ENCODE measurements at places on chromosomes 11 and 22.
A peak's percentile ranks its signal among the peaks of the same experiment; 100 is the strongest.

- no peak for DNase-seq
These were observed 49.8 kb upstream of the PLET1 start for GRCh38 chr11:112310419-112310818.

- no peak for DNase-seq
These were observed 28.1 kb downstream of the ME3 start for GRCh38 chr11:86644291-86644690.

- no peak for DNase-seq
These were observed 87.2 kb downstream of the PHF21A start for GRCh38 chr11:46034041-46034440.

- DNase-seq, result no peak
These were observed 678 bp upstream of the RANGAP1 start for GRCh38 chr22:41286639-41287091.

- DNase-seq, result no peak
These were observed 14.6 kb downstream of the MRGPRD start for GRCh38 chr11:68965901-68966853.

DNA sequence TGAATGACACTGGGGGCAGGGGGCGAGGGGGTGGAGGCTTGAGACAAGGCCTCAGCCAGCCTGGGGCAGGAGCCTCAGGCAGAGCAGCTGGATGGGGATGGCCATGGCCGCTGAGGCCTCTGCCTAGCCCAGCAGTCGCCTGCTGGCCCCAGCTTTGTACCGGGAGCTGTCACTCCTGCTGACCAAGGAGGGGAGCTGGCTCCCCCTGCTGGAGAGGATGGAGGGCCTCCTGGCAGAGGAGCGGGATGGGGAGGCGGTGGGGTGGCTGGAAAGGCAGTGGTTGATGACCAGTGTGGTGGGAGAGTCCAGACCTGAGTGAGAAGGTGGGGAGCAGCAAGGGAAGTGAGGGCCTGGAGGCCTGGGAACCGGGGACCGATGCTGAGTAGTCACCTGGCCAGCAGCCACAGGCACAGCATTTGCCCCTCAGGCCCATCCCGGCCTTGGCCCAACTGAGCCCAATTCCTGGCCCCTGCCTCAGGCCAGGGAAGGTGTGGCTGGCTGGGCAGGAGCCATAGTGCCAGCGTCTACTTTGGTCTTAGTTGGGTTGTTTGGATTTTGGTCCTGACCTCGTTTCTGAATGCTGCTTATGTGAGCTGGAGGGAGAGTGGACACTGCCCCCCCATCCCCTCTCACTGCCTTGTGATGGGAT is 6.0 kb upstream of the SUSD2 start:
- DNase-seq, result peak; percentile 43

DNA sequence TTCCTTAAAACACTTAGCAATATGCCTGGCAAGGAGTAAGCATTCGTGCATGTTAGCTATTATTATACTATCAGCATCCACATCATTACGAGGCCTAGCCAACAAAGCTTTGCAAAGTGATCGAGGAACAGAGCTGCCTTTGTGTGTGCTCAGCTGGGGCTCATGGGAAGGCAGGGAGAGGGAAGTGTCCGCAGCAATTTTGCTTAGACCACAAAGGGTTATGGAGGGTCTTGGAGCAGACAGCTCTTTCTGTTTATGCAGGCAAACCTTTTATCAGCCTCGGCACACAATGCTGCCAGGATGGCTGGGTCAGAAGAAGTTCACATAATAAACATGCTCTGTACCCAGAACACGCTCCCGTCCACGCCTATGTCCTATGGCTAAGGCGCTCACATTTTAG is 10.9 kb upstream of the DKK3 start:
- no peak for DNase-seq

DNA sequence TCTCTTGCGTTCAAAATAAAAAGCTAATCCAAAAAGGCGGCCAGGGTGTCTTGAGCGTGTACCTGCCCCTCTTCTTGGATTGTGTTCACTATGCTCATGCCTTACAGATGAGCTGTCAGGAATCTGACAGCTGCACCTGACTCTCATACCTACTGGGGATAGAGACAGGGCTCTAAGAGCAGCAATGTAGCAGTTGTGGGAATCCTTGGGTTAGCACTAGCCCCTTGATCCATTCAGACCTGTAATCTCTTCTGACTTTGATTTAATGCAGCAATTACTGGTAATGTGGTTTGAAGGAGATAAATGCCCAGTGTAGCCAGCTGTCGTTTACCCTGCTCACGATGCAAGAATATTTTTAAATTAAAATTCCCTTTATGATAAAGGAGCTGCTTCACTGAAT is 145.8 kb downstream of the APOL5 start:
- no peak for DNase-seq

GRCh38 chr11:12799334-12799835 is 125.2 kb downstream of the TEAD1 start:
- DNase-seq, result no peak

- no peak for DNase-seq
These were observed 1.4 kb downstream of the FAM111A start for GRCh38 chr11:59144096-59144495.

DNA sequence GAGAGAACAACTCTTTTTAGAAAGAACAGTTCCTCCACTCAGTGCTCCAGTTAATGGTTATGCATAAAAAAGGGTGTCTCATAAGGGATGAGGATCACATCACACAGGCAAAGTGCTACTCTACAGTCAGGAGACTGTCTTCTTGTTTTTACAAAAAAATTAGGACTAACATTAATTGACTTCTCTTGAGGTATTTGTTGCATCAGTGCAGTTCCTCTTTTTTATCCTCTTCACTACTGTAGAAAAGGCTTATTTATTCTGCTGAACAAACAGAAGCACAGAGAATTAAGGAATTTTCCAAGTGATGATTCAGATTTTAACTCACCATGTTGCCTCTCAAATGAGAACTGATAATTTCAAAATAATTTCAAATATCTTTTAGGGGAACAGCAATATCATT is 1.9 kb downstream of the MMP8 start:
- no peak for DNase-seq

DNA sequence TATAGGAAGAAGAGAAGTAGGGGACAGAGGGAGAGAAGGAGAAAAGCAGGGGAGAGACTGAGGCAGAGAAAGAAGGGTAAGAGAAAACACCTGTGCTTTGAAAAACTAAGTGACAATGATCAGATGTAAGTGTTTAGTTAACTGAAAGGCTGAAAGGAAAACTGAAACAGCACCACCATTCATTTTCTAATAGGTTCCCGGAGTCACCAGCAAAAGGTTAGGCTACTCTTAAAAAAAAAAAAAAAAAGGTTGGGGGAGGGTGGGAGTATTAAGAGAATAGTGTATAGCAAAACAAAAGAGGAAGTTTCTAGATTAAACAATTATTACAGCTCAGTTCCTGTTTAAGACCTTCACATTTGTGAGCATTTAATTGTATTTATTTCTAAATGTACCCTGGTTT is 113.8 kb downstream of the CADM1 start:
- no peak for DNase-seq

GRCh38 chr11:111694851-111695250 is 71.3 kb downstream of the PPP2R1B start:
- no peak for DNase-seq

- no peak for DNase-seq
These were observed 25.5 kb upstream of the RFPL3 start for GRCh38 chr22:32331918-32332725.

DNA sequence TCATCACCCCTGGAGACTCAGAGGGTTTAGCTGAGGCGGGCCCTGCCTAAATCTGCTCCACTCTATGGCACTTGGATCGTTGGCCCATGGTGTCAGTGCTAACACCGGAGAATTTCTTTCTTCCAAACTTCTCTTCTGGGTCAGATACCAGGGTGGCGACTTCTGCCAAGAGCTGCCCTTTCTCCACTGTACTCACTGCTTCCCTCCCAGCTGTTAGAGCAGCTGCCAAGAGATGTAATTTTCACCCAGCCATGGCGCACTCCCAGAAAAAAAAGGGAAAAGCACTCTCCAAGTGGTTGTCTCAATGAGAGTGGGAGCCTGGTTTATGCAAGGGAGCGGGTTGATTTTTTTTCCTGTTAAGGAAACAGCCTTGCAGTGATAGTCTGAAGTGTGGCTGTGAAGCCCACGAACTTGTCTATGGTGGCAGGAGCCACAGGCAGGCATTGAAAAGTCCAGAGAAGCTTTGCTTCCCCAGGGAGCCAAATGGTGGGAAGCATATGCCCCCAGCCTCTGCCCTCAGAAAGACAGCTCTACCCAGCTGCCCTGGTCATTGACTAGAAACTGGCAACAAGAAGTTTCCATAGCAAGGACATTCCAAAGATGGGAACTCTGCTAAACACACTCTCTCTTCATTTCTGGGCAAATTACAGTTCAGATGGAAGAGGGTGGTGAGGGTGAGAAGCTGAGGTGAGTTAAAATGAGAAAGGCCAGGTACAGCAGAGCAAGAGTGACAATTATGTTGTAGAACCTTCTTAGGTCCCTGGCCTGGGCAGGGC is 10.7 kb downstream of the PCSK7 start:
- DNase-seq, result no peak

DNA sequence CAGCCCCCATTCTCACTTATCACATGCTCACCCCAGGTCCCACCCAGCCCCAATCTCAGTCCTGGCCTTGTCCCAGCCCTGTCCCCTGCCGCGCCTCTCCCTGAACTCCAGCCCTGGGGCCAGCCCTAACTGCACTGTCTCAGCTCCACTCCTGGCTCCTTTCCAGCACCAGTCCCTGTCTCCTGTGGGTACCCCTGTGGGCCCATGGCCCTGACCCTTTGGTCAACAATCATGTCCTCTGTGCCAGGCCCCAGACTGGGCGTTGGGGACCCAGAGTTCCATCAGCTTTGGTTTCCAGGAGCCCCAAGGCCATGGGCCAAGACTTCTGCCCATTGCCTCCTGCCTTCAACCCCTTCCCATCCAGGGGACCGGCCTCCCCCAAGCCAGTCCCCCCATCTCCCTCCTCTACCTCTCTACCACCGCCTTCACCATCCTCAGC is 757 bp downstream of the SPI1 start:
- no peak for DNase-seq

GRCh38 chr22:48666620-48667019 is 1161.1 kb downstream of the BRD1 start:
- DNase-seq, result no peak

DNA sequence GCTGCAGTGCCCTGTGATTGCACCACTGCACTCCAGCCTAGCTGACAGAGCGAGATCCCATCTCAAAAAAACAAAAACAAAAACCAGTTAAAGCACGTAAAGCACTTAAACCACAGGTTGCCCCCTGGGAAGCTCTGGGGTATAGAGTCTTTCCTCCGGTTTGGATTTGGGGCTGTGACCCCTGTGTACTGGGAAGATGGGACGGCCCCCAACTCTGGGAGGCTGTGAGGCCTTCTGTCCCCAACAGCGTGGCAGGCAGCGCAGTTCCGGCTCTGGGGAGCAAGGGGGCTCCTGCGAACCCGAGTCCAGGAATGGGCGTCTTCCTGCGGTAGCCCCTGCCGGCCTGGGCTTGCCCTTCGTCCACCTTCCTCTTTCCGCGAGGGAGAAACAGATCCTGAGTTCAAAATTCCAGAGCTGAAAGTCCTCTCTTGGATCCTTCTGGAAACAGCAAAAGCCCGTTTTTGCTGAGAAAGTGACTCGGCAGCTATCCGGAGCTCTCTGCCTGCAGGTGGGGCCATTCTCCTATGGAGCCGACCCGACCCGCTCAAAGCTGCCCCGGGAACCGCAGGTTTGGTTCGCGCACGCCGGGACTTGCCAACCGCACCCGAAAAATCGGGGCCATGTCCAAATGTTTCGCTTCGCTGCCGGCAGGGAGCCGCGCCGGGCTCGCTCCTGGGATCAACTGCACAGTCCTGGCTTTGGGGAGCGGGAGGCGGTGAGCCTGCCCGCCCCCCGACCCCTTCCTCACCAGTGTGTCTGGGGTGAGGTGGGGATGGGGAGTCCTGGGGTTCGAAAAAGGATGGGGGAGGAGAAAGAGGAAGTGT is 36.3 kb upstream of the POLA2 start:
- peak; percentile 48 for DNase-seq

GRCh38 chr11:3860375-3860774 is 4.9 kb downstream of the STIM1 start:
- peak; percentile 62 for DNase-seq

- DNase-seq, result no peak
These were observed 10.1 kb downstream of the MMP12 start for GRCh38 chr11:102864724-102865123.

DNA sequence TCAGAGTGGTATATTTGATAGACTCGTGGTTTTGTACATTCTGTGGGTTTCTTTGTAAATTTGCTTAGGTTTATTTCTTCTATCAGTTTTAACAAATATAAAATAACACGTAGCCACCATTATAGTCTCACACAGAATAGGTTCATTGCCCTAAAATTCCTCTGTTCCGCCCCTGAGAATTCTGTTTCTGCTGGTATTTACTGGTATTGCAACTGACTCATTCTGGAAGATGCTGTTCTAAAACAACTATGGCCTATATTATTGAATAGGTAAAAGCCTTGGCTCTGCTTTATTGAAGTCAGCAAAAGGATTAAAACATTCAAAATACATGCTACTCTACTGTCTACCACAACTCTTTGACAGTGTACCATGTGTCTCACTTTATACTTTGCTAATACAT is 119.1 kb upstream of the CHORDC1 start:
- DNase-seq, result no peak

DNA sequence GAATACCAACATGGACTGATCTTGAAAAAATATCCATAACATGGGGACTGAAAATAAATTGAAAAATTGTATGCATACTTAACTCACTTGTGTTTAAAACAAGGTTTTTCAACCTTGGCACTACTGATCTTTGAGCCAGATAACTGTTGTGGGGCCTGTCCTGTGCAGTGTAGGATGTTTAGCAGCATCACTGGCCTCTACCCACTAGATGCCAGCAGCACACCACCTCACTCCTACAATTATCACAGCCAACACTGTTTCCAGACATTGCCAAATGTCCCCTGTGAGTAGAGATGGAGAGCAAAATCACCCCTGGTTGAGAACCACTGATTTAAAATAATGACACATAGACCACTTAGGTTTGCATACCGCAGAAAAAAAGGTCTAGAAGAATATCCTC is 45.0 kb upstream of the SLC1A2 start:
- DNase-seq, result no peak

DNA sequence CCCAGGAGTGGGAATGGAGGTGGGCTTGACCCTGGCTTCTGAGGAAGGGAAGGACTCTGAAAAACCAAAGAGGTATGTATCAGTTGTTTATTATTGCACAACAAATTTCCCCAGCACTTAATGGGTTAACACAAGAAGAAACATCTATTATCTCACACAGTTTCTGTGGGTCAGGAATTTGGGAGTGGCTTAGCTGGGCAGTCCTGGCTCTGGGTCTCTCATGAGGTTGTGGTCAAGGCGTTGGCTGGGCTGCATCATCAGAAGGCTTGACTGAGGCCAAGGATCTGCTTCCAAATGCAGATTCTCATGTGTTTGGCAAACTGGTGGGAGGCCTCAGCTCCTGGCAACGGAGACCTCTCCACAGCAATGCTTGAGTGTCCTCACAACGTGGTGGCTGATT is 17.5 kb upstream of the SMIM38 start:
- DNase-seq, result no peak

GRCh38 chr22:17434856-17435255 is 65.6 kb downstream of the CECR2 start:
- no peak for DNase-seq

- DNase-seq, result no peak
These were observed 435.5 kb downstream of the LUZP2 start for GRCh38 chr11:24932110-24933000.

Data from T-helper 2 cell treated with Interferon-gamma antibody and Interleukin-4, amounts not matched to agents 5 μg/mL and 100 μg/mL, for 36 hours (primary cell).